Esophagus muscularis mucosa (tissue), 4 donors: ENCODE measurements at places on chromosomes 3 and 15.

DNA sequence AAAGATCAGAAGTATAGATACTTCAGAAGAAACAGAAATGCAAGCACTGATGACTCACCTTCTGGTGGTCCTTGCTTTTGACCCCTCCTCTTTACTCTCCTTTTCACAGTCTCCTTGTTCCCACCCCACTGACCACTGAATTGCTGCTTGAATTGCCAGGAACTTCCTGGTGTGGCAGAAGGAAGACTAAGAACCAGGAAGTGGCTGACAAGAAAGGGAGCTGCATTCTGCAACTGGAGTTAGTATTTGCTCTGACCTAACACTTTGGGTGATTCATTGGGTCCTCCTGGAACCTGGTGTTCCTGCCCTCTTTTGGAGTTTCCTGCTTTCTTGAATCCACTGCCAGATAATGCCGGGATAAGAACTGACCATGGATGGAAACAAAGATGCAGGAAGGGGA, 23.0 kb downstream of the KY start:
- H3K27me3 ChIP-seq: no peaks in the 10 kb centered on the region
- H3K36me3 ChIP-seq: peaks cover 19% of the 10 kb centered on the region
- no peak overlapping the region for H3K4me3 ChIP-seq
- H3K27ac ChIP-seq: no peak overlapping the region
- DNase-seq: no peak
- H3K4me1 ChIP-seq: no peaks in the 10 kb centered on the region

GRCh38 chr3:22441711-22442110, 690.7 kb upstream of the ZNF385D start:
- H3K27ac ChIP-seq: no peak overlapping the region
- no peaks in the 10 kb centered on the region for H3K27me3 ChIP-seq
- no peak overlapping the region for H3K4me3 ChIP-seq

- H3K4me1 ChIP-seq: peaks cover 5% of the 10 kb centered on the region
- no peak overlapping the region for H3K27ac ChIP-seq
- H3K4me3 ChIP-seq: no peak overlapping the region
- no peak for DNase-seq
- H3K27me3 ChIP-seq: no peaks in the 10 kb centered on the region
- no peaks in the 10 kb centered on the region for H3K36me3 ChIP-seq
These were observed 77.3 kb downstream of the RORA start for GRCh38 chr15:61151791-61152190.

DNA sequence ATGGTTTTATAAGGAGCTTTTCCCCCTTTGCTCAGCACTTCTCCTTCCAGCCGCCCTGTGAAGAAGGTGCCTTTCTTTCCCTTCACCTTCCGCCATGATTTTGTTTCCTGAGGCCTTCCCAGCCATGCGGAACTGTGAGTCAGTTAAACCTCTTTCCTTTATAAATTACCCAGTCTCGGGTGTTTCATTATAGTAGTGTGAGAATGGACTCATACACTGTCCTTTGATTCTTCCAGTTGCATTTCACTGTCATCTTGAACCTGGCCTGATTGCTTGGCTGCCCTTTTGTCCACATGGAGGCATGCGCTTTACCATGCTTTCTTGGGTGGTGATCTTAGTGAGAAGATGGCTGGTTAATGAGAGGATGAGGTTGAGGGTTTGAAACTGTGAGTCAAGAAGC, 23.2 kb downstream of the USP13 start:
- H3K4me1 ChIP-seq: peaks cover 9% of the 10 kb centered on the region
- H3K36me3 ChIP-seq: no peaks in the 10 kb centered on the region
- no peak overlapping the region for H3K4me3 ChIP-seq
- DNase-seq: no peak
- no peak overlapping the region for H3K27ac ChIP-seq

GRCh38 chr15:49239105-49239504, 69.1 kb downstream of the GALK2 start:
- no peak overlapping the region for H3K4me3 ChIP-seq
- peak overlapping the region; percentile 75 for H3K27ac ChIP-seq
- H3K36me3 ChIP-seq: peaks cover 6% of the 10 kb centered on the region
- peaks cover 17% of the 10 kb centered on the region for H3K4me1 ChIP-seq

- no peak overlapping the region for H3K4me3 ChIP-seq
- peaks cover 15% of the 10 kb centered on the region for H3K36me3 ChIP-seq
- no peaks in the 10 kb centered on the region for H3K27me3 ChIP-seq
- DNase-seq: no peak
- H3K27ac ChIP-seq: no peak overlapping the region
These were observed 5.3 kb downstream of the SERP1 start for GRCh38 chr3:150540991-150541390.

- peaks cover 4% of the 10 kb centered on the region for H3K4me1 ChIP-seq
- no peaks in the 10 kb centered on the region for H3K27me3 ChIP-seq
- no peak overlapping the region for H3K4me3 ChIP-seq
- DNase-seq: no peak
- no peak overlapping the region for H3K27ac ChIP-seq
These were observed 30.2 kb upstream of the FURIN start for GRCh38 chr15:90838139-90838538.

GRCh38 chr3:46670891-46671427, 22.5 kb downstream of the ALS2CL start:
- no peak for DNase-seq
- H3K27ac ChIP-seq: no peak overlapping the region
- H3K4me1 ChIP-seq: peaks cover 11% of the 10 kb centered on the region
- no peak overlapping the region for H3K4me3 ChIP-seq
- H3K27me3 ChIP-seq: no peaks in the 10 kb centered on the region

- no peak overlapping the region for H3K27ac ChIP-seq
- no peak for DNase-seq
- H3K27me3 ChIP-seq: peaks cover 19% of the 10 kb centered on the region
- no peaks in the 10 kb centered on the region for H3K36me3 ChIP-seq
These were observed 149.1 kb downstream of the TJP1 start for GRCh38 chr15:29672923-29673809.

GRCh38 chr3:47989981-47990440, 26.2 kb downstream of the MAP4 start:
- no peak overlapping the region for H3K4me3 ChIP-seq
- peaks cover 40% of the 10 kb centered on the region for H3K4me1 ChIP-seq
- no peaks in the 10 kb centered on the region for H3K36me3 ChIP-seq
- peak; percentile 93 for DNase-seq

DNA sequence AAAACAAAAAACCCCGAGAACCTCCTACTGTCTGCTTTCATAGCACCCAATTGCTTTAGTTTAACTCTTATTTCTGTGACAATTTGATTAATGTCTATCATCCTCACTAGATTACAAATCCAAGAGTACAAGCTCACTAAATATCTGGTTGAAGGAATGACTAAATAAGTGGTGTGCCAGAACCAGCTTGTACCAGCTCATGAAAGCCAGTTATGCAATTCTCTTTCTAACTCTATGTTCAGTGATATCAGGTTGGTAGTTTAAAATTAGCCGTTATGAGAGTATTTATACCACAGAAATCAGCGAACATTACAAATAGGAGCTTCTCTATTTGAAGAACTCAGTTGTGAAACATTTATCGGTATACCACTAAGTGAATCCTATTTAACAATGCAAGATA, 137.2 kb upstream of the MITF start:
- H3K36me3 ChIP-seq: no peaks in the 10 kb centered on the region
- H3K4me3 ChIP-seq: no peak overlapping the region
- no peaks in the 10 kb centered on the region for H3K27me3 ChIP-seq
- H3K4me1 ChIP-seq: no peaks in the 10 kb centered on the region

DNA sequence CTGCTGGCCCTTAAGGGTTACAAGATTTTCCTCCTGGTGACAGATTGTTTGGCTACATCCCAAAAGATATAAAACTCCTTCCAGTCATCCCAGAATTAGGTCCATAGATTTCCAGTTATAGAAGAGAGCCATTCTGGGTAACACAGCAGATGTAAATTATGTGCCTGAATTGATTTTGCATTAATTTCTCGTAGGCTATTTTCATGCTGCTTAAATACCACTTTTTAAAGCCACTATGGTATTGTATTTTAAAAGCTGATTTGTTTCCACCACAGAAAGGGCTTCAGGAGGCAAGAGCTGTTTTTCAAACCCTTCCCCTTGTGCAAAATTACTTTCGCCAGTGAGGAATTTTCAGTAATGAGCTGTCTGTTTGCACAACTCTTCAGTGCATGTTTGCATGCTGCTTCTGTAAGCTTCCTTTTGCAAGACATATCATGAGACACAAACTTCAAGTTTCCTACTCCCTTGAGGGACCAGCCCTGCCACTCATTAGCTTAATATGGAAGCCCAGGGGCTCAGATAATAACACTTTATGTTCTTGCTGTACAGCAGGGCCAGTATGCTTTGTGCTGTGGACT, 105.4 kb upstream of the TNIK start:
- peaks cover 13% of the 10 kb centered on the region for H3K4me1 ChIP-seq
- no peak for DNase-seq
- no peaks in the 10 kb centered on the region for H3K36me3 ChIP-seq
- H3K27me3 ChIP-seq: no peaks in the 10 kb centered on the region

GRCh38 chr3:179964890-179965289, 71.8 kb downstream of the PEX5L start:
- no peak overlapping the region for H3K4me3 ChIP-seq
- no peaks in the 10 kb centered on the region for H3K4me1 ChIP-seq
- H3K27me3 ChIP-seq: no peaks in the 10 kb centered on the region
- H3K27ac ChIP-seq: no peak overlapping the region

DNA sequence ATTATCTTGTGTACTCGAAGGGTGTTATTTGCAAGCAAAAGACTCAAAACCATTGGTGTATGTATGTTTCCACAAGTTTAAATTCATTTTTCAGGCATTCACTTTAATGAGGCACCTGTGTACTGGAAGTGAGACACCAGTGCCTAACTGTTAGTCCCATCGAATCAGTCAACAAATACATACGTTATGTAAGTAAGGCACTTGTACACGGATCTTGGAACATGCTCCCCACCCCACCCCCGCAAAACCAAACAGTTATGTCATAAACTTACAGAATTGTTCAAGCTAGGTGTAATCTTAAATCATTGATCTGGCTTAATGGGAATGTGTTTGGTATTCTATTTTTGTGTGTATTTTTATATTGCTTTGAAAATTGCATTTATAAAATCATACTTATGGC, 17.1 kb downstream of the LRRC28 start:
- no peak overlapping the region for H3K4me3 ChIP-seq
- no peak overlapping the region for H3K27ac ChIP-seq
- H3K4me1 ChIP-seq: no peaks in the 10 kb centered on the region
- no peaks in the 10 kb centered on the region for H3K27me3 ChIP-seq
- no peaks in the 10 kb centered on the region for H3K36me3 ChIP-seq
- DNase-seq: no peak

GRCh38 chr15:48225771-48226170, 19.7 kb downstream of the SLC12A1 start:
- H3K27me3 ChIP-seq: no peaks in the 10 kb centered on the region
- H3K27ac ChIP-seq: no peak overlapping the region
- no peak for DNase-seq

DNA sequence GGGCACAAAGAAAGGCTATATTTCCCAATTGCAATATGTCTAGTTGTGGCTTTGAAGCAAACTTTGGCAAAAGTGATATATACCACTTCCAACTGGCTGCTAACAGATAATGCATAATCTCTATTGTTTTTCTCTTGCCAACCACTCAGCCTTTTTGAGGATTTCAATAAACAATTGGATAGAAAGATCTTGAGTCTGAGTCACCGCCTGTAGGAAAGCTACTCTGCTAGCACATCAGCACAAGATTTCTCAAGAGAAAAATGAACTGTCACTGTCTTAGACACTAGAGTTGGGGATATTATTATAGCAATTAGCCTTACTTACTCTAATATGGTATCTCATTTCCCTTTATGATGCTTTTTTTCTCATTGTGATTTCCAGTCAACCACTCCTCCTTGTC, 119.7 kb downstream of the SST start:
- no peaks in the 10 kb centered on the region for H3K4me1 ChIP-seq
- H3K27me3 ChIP-seq: no peaks in the 10 kb centered on the region
- H3K36me3 ChIP-seq: no peaks in the 10 kb centered on the region

- DNase-seq: no peak
- no peaks in the 10 kb centered on the region for H3K4me1 ChIP-seq
- H3K36me3 ChIP-seq: no peaks in the 10 kb centered on the region
- peaks cover 8% of the 10 kb centered on the region for H3K27me3 ChIP-seq
- no peak overlapping the region for H3K27ac ChIP-seq
- H3K4me3 ChIP-seq: no peak overlapping the region
These were observed 104.9 kb upstream of the ASB14 start for GRCh38 chr3:57397175-57398026.

GRCh38 chr3:16838561-16838960, 46.2 kb upstream of the PLCL2 start:
- H3K36me3 ChIP-seq: no peaks in the 10 kb centered on the region
- no peak for DNase-seq
- H3K27ac ChIP-seq: no peak overlapping the region
- H3K4me3 ChIP-seq: no peak overlapping the region

DNA sequence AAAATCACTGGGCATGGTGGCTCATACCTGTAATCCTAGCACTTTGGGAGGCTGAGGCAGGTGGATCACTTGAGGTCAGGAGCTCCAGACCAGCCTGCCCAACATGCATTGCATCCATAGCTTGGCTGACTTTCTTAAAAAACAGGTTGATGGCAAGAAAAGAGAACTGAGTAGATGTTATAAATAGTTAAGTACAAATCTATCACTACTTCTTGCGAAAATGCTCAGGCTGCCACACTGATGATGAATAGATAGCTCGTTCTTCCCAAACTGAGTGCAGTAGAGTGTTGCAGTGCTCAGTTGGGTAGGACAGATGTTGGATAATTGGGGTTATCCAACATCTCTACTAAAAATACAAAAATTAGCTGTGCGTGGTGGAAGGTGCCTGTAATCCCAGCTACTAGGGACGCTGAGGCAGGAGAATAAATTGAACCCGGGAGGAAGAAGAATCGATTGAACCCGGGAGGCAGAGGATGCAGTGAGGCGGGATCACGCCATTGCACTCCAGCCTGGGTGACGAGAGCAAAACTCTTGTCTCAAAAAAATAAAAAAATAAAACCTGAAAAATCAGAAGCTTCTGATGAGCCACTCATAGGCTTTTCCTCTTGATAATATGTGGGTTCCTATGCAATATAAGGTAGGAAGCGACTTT, 1.2 kb downstream of the BTLA start:
- no peak overlapping the region for H3K4me3 ChIP-seq
- H3K27me3 ChIP-seq: no peaks in the 10 kb centered on the region
- no peak overlapping the region for H3K27ac ChIP-seq
- no peaks in the 10 kb centered on the region for H3K36me3 ChIP-seq
- DNase-seq: no peak

DNA sequence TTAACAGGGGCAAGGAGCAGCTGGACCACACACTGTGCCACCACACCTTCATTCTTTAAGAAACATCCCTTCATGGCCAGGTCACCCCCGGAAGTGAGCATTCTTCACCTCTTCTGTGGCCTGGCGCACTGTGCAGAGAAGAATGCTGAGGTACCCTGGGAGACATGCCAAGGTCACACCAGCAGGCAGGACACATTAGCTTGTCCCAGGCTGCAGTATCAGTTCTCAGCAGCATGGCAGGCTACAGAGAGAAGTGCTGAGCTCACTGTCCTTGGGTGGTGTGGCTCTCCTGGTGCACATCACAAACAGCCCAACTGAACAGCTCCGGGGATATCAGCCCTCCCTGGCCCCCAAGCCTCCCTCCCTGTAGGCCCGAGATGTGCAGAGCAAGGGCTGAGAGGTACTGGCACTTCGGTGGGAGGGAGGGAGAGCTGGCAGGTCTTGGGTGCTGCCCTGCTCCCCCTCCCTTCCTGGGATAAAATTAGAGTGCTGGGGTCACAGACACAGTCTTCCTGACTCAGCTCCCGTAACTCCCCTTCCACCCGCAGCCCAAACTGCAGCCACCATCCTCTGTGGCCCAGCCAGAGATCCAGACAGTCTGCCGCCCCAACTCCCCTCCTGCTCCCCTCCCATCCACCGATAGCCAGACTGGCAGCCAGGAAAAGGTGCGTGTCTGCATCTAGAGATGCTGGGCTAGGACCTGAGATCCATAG, 13.4 kb downstream of the SEMA7A start:
- H3K36me3 ChIP-seq: peaks cover 6% of the 10 kb centered on the region
- H3K4me3 ChIP-seq: no peak overlapping the region
- peak overlapping the region; percentile 68 for H3K27ac ChIP-seq
- no peaks in the 10 kb centered on the region for H3K27me3 ChIP-seq
- no peak for DNase-seq
